ENCODE measurements at places on chromosomes 3 and 15.

GRCh38 chr3:157182879-157183278, 22.9 kb upstream of the CCNL1 start:
- DNase-seq = no peak

DNA sequence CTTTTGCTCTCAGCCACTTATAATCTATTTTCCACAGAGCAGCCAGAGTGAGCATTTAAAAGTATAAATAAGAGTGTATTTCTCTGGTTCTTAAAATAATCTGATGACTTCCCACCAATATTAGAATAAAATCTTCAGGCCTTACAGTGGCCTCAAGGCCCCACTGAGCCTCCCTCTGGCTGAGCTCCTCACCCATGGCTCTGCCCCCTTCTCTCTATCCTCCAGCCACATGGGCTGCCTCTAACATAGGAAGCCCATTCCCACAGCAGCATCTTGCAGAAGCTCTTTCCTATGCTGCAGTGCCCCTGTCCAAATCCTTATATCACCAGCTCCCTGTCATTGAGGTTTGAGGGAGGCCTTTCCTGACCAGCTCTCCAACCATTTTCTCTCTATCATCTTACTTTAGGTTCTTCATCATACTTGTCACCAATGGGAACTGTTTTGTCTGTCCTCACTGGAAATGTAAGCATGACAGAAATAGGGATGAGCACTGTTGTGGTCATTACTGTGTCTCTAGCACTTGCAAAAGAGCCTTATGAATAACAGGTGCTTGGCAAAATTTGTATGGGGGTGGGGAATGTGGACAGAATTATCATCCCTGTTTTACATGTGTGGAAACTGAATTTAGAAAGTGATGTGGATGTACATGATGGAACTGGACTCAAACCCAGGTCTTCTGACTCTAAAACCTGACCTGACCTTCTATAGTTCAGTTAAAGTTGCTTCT, 250.6 kb downstream of the NR1D2 start:
- no peak for DNase-seq

DNA sequence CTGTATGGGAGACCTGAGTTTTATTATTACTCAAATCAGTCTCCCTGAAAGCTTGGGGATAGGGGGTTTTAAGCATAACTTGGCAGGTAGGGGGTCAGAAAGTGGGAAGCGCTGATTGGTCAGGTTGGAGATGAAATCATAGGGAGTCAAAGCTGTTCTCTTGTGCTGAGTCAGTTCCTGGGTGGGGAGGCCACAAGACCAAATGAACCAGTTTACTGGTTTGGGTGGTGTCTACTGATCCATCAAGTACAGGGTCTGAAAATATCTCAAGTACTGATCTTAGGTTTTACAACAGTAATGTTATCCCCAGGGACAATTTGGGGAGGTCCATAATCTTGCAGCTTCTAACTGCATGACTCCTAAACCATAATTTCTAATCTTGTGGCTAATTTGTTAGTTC, 17.8 kb upstream of the IQCF6 start:
- DNase-seq = no peak

DNA sequence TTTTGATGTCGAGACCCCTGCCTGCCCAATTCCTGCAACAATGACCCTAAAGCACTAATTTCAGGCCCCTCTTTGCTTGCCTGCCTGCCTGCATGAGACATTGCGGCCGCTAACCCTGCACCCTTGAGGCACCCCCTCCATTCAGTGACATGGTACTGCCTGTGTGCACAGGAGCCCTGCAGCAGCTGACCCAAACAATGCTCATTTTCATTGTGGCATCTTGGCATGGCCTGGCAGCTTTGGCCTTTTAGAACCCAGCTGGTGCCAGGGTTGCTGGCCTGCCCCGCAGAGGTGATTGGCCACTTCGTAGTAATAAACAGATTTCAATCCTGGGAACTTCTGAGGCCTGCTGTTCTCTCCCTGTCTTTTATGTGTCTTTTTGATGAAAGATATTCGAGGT, 33.8 kb downstream of the SLCO3A1 start:
- no peak for DNase-seq
